ENCODE measurements at places on chromosomes 5 and 9.

DNA sequence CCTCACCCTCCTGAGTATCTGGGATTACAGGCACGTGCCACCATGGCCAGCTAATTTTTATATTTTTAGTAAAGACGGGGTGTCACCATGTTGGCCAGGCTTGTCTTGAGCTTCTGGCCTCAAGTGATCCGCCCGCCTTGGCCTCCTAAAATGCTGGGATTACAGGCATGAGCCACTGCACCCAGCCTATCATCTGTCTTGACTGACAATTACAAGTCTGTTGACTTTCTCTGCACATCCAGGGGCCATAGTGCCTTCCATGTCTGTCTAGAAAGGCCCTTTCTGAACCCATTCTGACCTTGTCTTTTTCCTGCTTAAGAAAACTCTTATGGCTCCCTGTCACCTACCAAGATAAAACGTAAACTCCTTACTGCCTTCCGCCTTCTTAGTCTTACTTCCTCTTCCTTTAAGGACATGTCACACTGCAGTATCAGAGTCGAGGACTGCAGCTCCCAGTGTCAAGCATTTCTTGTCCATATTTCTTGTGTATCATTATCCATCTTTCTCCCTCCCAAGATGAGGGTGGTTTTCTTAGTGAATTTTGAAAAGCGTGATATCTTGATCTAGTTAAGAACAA, 49.9 kb upstream of the SHB start:
- no peak for DNase-seq

DNA sequence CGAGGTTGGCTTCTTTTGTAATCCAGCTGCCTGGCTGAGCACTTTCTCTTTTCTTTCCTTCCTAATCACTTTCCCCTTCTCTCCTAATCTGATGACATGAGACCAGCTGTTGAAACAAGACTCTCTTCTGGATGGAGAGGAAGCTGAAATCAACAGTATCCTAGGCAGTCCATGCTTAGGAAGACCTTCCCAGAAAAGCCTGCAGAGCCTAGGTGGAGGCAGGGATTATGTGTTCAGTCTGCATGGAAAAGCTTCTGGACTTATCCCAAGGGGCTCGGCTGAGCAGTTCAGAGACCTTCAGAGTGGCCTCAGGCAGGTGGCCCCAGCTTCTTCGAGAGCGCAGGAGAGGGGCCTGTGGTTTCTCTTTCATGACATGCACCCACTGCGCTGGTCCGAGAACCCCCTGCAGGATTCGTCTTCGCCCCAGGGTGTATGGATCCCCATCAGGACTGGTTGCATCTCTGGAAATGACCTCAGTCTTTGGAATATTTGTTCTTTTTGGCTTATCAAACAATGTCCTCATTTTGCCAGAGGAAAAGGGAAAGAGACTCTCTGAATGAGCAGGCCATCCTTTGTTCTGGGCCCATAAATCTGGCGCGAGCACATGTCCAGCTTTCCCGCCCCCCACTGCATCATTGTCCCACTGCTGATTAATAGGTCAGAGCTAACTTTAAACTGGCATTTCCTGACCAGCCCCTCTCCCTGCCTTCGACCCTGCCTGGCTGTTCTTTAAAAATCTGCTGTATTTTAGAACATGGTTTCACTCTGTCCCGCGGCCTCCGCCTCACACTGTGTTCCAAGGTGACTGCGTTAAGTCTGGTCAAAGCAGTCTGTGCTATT, 177.9 kb upstream of the KLF4 start:
- no peak for DNase-seq

DNA sequence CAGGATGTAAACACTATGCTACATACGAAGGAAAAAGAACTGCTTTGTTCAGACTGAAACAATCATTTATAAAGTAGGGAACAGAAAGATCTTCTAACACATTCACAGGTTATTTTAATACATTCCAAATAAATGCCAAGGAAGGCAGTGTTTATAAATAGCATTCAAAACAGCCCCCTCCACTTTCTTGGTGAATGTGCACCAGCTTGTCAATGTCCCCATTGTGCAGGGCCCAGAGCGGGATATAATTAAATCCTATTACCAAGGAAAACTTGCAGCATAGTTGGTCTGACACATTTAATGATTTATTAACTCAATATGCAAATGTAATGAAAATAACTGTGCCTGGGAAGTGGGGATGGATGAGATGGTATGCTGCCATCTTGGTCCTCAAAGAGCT, 135.9 kb upstream of the RAD23B start:
- no peak for DNase-seq

- no peak for DNase-seq
Measured at GRCh38 chr5:40224421-40224820, 455.3 kb upstream of the PTGER4 start.

DNA sequence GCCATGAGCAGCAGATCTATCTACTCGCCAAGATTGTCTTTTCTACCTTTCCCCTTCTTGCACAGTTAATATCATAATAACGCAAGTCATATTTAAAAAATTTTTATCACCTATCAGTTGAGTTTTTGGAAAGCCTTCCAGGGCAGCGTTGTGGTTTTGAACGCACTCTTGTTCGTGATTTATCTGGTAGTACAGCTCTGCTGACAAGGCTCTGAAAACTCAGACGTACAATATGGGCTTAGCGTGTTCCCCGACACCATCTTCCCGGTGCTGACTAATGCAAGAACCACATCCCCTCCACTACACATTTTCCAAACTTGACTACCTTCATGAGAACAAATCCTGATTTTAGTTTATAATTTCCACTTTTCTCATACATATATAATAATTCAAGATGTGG, 1.6 kb upstream of the NFIL3 start:
- no peak for DNase-seq

GRCh38 chr9:122190597-122191381, 31.1 kb downstream of the MORN5 start:
- DNase-seq = no peak

DNA sequence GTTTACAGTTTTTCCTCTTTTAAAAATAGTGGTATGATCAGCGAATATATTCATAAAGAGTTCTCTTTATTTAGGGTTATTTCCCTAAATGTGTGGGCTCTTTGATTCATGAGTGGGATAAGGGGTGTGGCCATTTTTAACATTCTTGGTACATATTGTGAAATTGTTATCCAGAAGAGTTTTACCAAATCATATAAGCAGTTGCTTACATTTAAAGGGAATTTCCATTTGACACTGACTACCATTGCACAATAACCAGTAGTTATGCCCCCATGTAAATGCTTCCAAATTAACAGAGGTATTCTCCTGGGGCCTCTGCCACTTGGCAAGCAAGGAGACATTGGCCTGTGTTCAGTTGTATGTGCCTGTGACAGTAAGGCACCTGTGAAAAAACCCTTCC, 27.2 kb downstream of the SLC25A48 start:
- DNase-seq = no peak

DNA sequence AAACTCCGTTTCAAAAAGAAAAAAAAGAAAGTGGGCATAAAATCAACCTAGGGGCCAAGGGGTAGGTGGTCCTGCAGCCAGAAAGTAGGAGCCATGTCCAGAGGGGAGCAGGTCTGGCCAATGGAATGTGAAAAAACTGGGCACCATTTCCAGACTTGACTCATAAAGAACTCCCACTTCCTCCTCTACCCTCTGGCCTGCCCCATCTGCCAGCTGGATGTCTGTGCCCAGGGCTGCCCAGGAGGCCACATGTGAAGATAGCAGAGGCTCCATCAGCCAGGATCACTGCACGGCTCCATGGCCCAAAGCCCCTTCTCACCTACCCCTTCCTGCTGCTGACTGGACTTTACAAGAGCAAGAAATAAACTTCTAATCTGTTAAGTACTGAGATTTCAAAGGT, 42.1 kb upstream of the EEIG1 start:
- no peak for DNase-seq

- no peak for DNase-seq
Measured at GRCh38 chr5:113427871-113428574, 6.8 kb downstream of the TSSK1B start.

- DNase-seq = no peak
Measured at GRCh38 chr5:133205204-133205603, 153.4 kb downstream of the HSPA4 start.

DNA sequence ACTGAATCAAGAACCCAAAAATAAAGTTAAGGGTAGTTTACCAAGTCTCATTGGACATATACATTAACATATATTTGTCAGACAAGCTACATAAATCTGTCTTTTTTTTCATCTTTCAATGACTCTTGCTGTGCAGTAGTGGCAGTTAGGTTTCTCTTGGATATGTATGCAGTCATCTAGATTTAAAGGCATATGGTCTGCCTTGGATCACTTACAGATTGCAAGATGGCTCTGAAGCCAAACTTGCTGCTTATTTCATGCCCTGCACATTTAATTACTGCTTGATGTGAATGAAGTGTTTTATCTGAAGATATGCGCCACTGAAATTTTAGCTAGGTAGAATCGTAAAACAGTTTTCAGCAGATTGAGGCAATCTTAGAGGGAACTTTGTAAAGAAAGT, 18.6 kb upstream of the MAN2A1 start:
- DNase-seq = no peak

DNA sequence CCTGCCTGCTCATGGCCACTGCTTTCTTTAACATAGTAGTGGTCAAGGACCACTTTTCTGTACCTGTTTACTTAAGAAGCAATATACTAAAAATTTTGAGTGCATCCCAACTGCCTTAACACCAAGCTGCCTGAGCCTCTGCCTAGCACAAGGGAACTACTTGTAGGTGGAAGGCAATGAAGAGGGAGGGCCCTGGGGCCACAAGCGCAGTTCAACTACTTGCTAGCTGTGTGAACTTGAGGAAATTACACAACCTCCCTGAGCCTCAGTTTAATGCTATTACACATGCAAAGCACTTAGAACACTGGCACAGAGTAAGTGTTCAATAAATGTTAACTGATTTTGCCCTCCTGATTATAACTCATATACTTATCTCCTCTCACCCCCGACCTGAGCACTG, 6.3 kb downstream of the ARL15 start:
- DNase-seq = no peak

- no peak for DNase-seq
Measured at GRCh38 chr5:56516441-56516840, 283.3 kb upstream of the ANKRD55 start.

- no peak for DNase-seq
Measured at GRCh38 chr9:64015136-64015535, 1269.9 kb downstream of the FOXD4L5 start.

DNA sequence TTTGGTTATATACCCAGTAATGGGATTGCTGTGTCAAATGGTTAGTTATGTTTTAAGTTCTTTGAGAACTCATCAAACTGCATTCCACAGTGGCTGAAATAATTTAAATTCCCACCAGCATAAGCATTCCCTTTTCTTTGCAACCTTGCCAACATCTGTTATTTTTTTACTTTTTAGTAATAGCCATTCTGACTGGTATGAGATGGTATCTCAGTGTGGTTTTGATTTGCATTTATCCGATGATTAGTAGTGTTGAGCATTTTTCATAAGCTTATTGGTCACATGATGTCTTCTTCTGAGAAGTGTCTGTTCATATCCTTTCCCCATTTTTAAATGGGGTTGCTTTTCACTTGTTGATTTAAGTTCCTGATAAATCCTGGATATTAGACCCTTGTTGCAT, 435.7 kb upstream of the RIOK2 start:
- DNase-seq = no peak
